ENCODE measurements at places on chromosomes 13 and 19.

GRCh38 chr19:41548954-41549688, 26.8 kb upstream of the CEACAM21 start:
- DNase-seq, result no peak

DNA sequence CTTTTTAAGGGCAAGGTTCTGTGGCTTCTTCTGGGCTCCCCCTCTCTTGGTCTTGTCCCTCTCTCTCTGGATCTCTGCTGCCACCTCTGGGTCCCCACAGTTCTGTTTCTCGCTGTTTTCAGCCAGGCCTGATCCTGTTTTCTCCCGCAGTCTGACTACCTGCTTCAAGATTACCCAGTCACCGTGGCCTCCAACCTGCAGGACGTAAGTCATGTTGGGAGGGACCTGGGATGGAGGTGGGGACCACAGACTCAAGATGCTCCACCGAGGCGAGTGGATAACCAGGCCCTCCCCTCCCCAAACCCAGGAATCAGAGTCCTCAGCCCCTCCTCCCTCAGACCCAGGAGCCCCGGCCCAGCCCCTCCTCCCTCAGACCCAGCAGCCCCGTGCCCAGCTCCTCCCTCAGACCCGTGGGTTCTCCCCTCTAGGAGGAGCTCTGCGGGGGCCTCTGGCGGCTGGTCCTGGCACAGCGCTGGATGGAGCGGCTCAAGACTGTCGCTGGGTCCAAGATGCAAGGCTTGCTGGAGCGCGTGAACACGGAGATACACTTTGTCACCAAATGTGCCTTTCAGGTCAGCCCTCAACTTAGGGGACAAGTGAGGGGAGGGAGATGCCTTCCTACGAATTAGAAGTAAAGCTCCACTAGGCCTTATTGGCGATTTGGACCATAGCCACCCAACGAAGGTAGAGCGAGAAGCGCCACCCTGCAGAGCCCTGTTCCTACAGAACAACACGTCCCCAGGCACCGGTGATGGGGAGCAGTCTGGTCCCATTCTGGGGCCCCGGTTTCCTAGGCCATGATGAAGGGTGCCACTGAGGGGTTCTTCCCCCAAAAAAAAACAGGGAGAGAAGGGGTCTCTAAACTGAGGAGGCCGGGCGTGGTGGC, 2.2 kb downstream of the FLT3LG start:
- DNase-seq, result no peak

- no peak for DNase-seq
Observed at GRCh38 chr13:51041126-51041525, 69.9 kb downstream of the C13orf42 start.

DNA sequence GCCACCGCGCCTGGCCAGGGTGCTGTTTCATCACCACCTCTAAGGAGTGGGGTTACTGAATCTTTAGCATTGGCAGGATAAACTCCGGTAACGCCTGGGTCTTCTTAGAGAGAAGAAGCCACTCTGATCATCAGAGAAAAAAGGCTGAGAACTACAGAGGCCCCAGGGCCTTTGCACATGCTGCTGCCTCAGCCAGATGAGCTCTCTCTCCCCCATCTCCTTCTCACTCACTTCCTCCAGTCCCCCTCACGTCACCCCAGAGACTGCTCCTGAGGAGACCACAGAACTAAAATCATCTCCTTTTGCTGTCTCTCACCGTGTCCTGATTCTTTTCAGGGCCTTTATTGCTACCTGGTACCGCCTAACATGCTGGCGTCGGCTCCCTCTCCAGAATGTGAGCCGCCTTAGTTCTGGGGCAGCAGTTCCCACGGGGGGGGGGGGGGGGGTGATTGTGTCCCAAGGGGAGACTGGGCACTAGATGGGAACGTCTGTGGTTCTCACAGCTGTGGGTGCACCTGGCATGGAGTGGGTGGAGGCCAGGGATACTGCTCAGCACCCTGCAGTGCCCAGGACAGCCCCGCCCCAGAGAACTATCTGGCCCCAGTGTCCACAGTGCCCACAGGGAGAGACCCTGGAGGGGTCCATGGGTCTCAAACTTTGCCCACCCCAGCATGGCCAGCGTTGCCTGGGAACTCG, 5.1 kb upstream of the DIRAS1 start:
- DNase-seq, result no peak

DNA sequence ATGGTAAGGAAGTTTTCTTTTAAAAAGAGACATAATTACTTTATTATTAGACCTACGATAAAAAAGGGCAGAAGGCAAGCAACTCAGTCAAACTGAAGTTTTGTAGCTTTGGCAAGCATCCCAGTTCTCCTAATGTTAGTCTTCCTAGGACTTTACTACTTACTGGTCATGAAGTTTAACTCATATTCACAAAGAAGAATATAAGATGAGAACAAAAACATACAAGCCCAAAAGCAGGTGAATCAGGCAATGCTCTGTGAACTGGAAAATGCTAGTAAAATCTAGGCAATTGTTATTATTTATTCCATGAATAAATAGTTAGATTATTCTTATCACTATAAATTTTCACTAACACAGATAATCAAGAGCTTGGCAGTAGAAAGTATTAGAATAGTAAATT, 85.0 kb downstream of the MIPEP start:
- no peak for DNase-seq

- DNase-seq, result no peak
Observed at GRCh38 chr19:2779121-2779740, 3.8 kb downstream of the SGTA start.

- DNase-seq, result no peak
Observed at GRCh38 chr13:36310417-36311108, 12.9 kb upstream of the CCDC169 start.

DNA sequence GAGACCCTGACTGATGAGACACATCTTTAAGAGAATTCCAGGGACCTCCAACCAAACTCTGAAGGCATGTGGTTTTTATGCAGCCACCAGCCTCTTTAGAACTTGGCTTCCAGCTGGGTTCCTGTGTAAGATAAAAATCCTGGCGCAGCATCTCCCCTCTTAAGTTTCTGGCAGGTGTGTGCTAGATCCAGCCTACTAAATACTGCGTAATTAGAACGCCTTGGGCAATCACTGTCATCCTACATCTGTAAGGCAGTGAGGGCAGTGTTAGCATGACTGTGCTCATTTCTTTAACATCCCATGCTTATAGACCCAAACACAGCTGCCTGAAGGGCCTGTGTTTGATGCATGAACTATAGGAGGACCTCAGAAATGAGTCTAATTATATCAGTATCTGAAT, 173.5 kb upstream of the OBI1 start:
- DNase-seq, result no peak

DNA sequence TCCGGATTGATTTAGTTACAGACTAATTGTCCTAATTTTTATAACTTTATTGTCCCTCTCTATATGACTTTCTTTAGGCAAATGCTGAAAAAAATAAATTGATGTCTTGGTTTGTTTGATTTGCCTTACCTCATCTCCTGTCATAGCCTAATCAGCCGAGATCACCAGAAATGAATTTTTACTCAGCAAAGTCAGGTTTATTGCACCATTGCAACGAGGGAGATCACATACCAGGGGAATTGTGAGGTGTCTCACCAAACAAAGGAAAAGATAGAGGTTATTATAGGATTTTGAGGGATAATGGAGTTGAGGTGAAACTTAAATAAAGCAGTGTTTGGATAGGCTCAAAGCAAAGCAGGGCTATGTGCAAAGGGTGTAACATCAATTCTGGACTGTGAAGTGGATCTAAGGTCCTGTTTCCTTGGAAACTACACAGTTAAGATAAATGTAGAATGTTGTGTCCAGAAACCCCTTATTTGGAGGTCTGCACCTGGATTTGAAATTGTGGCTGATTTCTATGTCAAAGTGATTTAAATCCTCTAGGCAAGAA, 372.6 kb downstream of the OXGR1 start:
- DNase-seq, result no peak

DNA sequence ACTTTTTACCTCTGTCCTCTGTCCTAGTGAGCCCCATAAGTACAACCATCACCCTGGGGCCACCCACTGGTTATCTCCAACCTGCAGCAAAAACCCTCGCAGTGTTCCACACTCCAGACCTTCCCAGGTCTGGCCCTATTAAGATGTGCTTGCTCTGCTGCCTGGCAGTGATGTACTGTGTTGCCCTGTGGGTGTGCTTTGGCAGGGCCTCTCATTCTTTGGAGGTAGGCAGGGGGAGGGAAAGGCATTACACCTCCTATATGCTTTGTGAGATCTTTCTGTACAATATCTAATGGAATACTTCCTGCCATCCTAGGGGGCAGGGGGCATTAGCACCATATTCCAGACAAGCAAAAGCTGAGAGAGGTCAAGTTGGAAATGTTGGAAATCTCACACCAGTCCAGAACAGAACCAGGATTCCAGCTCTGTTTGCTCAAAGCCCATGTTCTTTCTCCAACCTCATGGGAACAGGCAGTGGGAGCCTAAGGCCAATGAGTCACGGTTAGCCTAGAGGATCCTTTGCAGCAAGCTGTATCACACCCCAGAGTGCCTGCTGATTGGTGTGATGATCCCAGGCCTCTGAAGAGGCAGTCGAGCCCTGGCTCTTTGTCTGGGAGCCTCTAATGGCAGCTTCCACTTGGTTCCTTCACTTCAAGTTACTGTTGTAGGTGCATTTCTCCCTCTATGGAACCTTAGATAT, 59.7 kb upstream of the UBL3 start:
- DNase-seq, result no peak

- DNase-seq, result no peak
Observed at GRCh38 chr13:92512852-92513251, 713.8 kb upstream of the GPC6 start.

- peak; percentile 65 for DNase-seq
Observed at GRCh38 chr19:39506944-39507714, 7.8 kb upstream of the SELENOV start.

GRCh38 chr13:50463719-50464118, 379.8 kb downstream of the DLEU7 start:
- DNase-seq, result no peak

DNA sequence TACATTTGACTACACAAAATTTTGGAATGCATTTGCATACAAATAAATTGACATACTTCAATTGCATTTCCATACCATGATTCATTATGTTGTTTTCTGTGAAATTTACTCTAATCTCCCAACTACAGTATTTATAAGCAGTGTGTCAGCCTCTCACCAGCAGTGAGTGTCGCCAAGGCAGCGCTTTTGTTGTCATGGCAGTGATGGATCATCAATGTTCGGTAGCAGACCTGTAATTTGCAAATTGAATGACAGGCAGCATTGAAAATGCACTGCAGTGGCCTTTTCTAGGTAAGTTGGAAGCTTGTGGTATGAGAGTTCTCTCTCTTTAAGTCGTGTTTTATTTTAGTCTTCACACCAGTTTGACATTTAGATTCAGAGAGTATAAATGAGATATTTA, 534.1 kb downstream of the PCDH17 start:
- no peak for DNase-seq

All from femur (tissue), 1 donor.